ENCODE measurements at places on chromosomes 7 and 10.

GRCh38 chr7:6256677-6257535 is 15.5 kb downstream of the CYTH3 start:
- DNase-seq: no peak

DNA sequence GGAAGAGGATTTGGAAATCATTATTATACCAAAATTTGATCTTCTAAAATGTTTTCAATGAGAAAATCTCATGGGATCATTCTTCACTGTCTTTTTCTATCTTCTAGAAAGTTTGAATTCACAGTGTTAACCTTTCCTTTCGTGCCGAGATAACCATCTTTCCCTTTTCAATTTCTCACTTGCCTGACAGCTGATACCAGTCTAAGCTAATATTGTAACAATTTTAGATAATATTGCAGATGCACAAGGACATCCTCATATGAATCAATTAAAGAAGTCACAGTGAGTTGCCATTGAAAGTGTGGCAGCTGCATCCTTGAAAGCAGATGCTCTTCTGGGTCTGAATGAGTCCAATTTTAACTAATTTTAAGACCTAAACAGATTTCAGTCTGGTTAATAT is 139.6 kb upstream of the LRGUK start:
- DNase-seq: no peak

- no peak for DNase-seq
These were observed 348.2 kb downstream of the PTPRN2 start for GRCh38 chr7:158239290-158239981.

- no peak for DNase-seq
These were observed 22.6 kb downstream of the SEPTIN7 start for GRCh38 chr7:35823440-35823839.

GRCh38 chr7:32948202-32948601 is 9.0 kb upstream of the FKBP9 start:
- DNase-seq: no peak

DNA sequence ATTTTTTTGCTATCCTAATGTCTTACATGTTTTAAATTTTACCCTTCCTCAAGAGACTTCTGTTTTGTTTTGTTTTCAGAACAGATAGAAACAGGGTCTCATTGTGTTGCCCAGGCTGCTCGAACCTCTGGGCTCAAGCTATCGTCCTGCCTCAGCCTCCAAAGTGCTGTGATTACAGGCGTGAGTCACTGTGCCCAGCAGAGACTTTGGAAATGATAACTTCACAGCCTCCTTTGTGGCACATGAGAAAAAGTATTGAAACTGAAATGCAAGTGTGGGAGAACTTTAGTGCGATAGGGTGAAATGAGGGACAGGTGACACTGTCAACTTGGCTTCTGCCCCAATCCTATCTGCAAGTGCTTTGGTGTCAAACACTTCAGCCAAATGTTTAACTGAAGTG is 21.6 kb downstream of the IRF5 start:
- DNase-seq: no peak

DNA sequence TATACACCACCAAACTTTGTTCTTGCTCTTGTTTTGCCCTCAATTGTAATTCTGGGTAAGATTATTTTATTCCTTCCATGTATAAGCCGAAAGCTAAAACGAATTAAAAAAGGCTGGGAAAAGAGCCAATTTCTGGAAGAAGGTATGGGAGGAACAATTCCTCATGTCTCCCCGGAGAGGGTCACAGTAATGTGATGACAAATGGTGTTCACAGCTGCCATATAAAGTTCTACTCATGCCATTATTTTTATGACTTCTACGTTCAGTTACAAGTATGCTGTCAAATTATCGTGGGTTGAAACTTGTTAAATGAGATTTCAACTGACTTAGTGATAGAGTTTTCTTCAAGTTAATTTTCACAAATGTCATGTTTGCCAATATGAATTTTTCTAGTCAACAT is 12.5 kb upstream of the CFAP69 start:
- no peak for DNase-seq

- no peak for DNase-seq
These were observed 22.9 kb upstream of the IFIT2 start for GRCh38 chr10:89278900-89279392.

GRCh38 chr7:44077061-44077460 is 5.3 kb downstream of the POLM start:
- DNase-seq: no peak

- DNase-seq: no peak
These were observed 4.7 kb downstream of the ZNF239 start for GRCh38 chr10:43569681-43570080.

- no peak for DNase-seq
These were observed 89.3 kb downstream of the NPY start for GRCh38 chr7:24372961-24373955.

GRCh38 chr7:84102213-84102612 is 92.4 kb downstream of the SEMA3A start:
- no peak for DNase-seq

- no peak for DNase-seq
These were observed 23.5 kb downstream of the UPP1 start for GRCh38 chr7:48112401-48113165.

GRCh38 chr7:150367677-150368095 is 936 bp upstream of the REPIN1 start:
- peak; percentile 69 for DNase-seq

- no peak for DNase-seq
These were observed 172.4 kb upstream of the MKI67 start for GRCh38 chr10:128298587-128298986.

GRCh38 chr10:34766266-34766600 is 48.9 kb downstream of the PARD3 start:
- DNase-seq: no peak

- no peak for DNase-seq
These were observed 47.5 kb downstream of the RGS10 start for GRCh38 chr10:119495021-119495505.

DNA sequence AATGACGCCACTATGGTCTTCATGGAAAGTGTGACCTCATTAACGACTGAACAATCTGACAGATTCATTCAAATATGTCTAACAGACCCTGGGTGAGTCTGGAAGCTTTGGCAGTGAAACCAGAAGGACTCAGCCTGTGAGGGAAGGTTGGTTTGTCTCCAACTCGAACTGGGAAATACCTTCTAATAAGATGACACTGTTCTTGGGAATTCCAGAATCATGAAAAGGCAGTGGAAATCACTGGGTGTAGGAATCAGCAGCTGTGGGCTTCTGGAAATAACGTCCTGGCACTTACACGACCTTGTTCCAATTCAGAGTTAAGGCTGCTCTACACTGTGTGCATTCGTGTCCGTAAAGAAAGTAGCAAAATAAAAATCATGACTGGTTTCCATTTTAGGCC is 75.1 kb downstream of the DGKI start:
- DNase-seq: no peak

DNA sequence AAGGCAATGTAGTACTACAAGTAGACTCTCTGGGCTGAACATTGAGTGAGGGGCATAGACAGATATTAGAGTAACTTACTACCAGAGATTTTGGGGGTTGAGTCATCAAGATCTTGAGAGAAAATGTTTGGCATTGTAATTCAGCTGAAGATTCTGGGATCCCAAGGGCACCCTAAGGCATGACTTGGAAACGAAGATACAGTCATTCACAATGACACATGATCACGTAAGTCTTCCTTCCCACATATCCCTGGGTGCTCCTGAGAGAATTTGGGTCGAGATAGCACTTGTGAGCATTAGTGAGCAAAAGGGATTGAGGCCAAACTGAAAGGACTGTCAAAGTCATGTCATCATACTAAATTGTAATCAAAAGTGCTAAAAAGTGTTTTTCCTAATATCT is 192.5 kb upstream of the PCLO start:
- no peak for DNase-seq

GRCh38 chr10:117805139-117805538 is 241.6 kb downstream of the RAB11FIP2 start:
- DNase-seq: no peak

- DNase-seq: no peak
These were observed 3.9 kb upstream of the TMEM184A start for GRCh38 chr7:1559626-1560590.

GRCh38 chr10:77507291-77507880 is 130.2 kb downstream of the KCNMA1 start:
- DNase-seq: no peak

DNA sequence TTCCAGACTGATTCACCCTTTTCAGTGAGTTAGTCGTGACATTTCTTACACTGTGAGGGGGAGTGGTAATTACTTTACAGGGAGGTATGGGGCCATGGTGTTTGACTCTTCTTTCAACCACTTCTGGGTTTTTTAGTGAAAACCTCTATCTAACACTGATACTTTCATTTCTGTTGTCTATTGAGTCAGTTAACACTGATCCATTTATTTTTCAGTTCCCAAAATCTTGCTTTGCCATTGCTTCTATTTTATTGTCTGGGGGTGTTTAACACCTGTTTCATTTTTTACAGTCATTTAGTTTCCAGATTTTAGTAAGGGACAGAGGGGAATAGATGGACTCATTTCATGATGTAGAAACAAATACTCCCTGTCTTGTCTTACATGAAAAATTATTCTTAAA is 61.5 kb downstream of the HELLS start:
- DNase-seq: no peak
